ENCODE measurements at places on chromosomes 11 and 22.

- DNase-seq, result no peak
These were observed 20.1 kb downstream of the UBE4A start for GRCh38 chr11:118379497-118379896.

DNA sequence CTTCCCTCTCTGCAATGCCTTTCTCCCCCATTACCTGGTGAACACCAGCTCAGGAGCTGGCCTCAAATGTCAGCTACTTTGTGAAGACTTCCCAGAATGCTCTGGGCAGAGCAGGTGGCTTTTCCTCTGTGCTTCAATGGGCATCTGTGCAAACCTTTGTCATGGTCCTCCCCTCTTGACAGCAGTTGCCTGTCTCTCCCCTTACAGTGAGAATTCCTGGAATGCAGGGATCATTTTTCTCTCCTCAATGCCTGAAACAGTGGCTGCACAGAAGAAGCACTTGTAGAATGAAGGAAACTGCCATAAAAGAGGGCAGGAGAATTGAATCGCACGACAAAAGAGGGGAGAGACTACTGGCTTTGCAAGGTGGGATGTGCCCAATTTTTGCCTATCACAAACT lies 92.8 kb upstream of the NARS2 start:
- no peak for DNase-seq

DNA sequence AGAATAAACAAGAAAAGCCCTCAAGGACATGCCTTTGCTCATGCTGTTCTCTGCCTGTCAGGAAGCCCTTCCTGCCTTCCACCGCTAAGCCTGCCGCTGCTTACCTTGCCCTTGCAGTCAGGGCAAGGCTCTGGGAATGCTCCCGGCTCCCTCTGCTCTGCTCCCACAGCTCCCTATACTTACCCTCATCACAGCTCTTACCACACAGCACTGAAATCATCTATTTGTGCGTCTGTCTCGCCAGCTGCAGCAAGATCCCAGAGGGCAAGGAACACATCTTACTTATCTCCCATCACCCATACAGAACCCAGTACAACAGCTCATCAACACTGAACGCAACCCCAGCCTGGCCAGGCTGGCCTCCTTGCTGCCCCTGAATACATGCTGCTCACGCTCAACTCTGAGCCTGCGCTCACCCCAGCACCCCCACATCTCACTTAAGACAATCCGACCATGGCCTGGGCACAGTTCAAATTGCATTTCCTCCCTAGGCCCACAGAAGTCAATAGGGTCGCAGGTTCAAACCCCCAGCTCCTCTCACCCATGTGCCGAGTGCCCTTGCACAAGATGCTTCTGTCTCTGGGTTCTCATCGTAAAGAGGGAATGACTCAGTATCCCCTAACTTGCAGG lies 161.8 kb downstream of the IGLL1 start:
- no peak for DNase-seq

DNA sequence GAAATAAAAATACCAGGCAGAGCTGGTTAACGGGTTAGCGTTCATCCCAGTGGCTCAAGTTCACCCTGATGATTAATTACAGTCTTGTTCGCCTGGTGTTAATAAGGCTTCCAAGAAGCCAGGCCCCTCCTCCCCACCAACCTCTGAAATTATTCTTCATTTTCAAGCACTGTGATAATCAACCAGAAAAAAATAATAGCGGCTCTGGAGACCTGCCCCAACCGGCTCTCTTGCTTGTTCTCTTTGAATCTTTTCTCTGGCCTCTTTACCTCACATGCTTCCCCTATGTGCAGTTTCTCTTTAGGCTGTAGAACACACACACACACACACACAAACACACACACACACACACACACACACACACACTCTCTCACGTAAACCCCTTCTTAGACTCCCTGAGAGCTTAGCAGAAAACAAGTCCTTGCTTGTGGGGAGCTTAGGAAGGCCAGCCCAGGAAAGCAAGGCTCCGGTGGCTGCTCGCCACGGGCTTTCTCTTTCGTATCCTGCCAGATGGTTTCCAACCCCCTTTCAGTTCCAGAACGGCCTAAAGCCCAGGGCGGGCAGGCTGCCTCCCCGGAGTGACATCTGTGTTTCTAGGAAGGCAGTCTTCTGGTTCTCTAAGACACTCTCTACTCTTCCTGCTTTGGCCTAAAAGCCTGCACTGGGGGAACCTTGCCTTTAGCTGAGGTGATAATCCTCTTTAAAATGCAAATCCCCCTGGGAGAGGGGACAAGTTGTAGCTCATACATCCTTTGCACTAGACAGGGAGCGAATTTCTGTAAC lies 106.4 kb upstream of the SESN3 start:
- no peak for DNase-seq

DNA sequence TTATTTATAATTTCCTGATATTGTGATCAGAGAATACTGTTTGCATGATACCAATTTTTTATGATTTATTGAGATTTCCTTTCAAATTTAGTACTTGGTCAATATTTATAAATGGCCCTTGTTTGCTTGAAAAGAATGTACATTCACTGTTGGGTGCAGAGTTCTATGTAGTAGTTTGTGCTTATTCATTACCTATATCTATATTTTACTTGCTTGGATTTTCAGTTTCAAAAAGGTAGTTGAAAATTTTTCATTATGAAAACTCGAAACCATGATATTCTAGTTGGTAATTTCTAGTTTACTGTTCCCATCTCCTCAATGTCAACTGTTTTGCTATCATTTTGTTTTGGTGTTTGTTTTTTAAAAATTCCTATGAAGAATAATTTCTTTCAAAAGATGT lies 155.7 kb downstream of the AASDHPPT start:
- no peak for DNase-seq

GRCh38 chr22:27865496-27865895 lies 53.6 kb downstream of the PITPNB start:
- no peak for DNase-seq

DNA sequence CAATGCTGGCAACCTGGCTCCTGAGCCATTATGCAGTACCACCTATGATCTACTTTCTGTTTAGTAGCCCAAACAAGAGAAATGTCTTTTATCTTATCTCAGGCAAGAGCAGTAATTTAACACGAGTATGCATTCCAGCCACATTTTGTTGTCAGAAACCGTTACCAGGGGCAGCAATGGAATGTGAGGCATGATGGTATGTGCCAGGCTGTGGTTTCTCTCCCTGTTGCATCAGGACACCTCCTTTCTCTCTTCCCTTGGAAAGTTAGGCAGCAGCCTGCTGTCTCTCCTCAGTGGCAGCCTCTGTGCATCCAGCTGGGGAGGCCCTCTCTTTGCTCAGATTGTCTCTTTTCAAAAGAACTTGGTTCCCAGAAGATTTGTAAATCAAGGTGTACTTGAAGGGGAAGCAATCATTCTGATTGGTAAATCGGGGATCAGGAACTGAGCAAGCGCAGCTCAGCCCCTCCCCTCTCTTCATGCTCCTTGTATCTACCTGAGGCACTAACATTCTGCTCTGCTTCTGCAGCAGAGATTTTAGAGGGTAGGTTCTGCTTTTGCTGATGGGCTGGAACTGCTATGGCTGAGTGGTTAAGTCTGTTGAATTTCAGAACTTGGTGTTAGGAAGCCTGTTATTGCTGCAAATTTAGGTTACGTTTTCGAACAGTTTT lies 229.2 kb downstream of the ADAMTS15 start:
- peak; percentile 72 for DNase-seq

- DNase-seq, result no peak
These were observed 232.2 kb downstream of the GUCY1A2 start for GRCh38 chr11:106785913-106786650.

DNA sequence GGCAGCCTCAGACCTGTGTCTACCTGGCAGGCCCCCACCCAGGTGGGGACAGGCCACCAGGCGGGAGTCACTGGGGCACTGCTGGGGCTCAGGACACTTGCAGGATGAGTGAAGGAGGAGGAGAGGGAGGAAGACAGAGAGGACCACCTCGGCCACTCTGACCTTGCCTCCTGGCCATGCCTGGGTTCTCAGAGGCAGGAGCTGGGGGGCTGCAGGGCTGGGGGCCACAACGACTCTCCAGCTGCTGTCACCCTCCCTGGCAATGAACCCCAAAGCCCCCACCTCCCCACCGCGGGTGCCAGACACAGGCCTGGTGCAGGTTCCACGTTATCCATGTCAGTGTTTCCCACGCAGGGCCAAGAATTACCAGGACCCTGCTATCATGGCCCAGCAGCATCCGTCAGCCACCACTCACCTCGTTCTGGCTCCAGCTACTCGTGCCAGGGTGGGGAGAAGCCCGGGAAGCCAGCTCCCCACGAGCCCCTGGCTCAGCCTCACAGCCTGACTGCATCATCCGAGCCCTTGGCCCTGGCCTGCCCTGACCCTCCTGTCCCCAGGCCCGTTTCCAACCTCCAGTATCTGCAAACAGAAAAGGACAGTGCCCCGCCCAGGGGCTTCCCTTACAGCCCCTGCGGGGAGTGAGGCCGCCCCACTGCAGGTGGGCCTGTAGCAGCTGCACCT lies 62.4 kb downstream of the BRD1 start:
- no peak for DNase-seq

DNA sequence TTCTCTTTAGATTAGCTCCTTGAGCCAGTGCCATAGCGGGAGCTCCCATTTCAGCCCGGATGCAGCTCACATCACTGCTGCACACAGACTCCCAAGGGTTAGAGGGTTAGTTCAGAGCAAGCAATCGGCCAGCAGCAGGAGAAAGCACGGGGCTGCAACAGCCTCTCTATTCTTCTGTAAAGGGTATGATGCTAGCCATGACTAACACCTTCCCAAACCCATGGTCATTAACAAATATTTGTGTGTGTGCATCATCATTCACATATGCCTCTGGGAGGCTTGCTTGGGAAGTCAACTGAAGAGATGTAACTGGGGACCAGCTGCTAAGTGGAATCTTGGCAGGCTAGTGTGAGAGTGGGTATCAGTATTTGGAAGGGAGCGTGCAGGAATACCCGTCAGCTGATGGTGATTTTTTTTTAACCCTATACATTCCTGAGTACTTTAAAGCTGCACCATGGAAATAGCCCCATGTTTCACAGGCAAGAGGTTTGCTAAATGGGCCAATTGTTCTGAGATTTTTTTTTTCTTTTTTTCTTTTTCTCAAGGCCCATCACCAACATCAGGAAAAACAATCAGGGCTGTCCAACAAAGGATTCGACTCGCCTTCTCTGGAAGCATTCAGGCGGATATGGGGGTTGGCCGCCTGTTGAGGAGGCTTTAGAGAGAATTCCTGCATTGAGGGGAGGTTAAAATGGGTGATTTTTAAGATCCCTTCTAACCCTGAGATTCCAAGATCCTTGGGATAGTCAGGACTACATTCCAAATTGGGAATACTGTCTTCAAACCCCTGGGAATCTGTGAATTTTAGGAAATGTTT lies 33.2 kb upstream of the CCDC89 start:
- peak; percentile 90 for DNase-seq

GRCh38 chr11:99534812-99535211 lies 514.1 kb downstream of the CNTN5 start:
- DNase-seq, result no peak

DNA sequence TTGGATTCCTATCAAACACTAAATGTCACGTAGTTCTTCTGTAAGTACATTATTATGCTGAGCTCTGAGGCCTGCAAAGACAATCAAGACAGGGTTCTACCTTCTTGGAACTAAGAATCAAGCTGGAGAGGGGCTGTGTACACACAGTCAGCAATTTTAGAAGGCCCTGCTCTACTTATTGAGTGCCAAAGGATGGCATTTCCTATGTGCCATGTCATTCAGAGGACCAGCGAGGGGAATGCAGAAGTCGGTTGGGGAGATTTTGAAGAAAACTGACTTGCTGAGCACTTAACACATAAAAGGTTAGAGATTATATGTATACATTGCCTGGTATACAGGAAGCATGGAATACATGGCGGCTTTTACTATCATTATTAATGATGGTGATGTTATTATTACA lies 5.3 kb downstream of the SLC37A2 start:
- no peak for DNase-seq

DNA sequence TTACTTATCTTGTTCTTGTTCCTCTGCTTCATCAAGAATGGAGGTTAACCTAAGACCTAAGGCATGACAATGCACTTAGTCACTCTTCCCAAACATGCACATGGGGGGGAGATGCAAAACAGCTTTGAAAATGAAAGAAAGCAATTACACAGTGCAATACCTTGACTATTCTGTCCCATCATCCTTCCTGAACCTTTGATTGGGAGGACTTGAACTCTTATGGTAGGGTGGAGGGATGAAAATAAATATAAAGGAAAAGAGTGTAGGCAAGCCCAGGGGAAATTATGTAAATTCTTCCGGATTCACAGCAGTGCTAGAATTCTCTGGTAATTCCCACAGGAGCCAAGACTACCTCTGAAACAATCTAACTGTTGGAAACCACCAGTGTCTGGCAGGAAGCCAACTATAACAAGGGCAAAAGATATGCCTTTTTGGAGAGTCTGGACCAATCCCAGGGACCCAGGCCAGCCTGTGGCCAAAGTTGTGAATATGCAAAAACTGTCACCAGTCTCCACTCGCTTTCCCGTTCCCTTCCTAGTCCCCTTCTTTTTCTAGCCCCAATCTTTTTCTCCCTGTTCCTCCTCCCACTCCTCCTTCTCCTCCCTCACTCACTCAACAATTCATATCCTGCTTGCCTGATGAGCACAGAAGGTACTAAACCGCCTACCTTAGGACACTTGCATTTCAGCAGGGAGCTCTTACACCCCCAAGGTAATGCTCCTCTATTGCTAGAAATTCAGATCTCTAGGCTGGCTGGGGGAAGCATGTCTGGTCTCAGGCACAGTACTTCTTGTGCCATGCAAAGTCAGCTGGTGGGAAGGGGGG lies 2.5 kb upstream of the RCN1 start:
- DNase-seq, result peak; percentile 76
